ENCODE measurements at places on chromosomes 6 and 20.

DNA sequence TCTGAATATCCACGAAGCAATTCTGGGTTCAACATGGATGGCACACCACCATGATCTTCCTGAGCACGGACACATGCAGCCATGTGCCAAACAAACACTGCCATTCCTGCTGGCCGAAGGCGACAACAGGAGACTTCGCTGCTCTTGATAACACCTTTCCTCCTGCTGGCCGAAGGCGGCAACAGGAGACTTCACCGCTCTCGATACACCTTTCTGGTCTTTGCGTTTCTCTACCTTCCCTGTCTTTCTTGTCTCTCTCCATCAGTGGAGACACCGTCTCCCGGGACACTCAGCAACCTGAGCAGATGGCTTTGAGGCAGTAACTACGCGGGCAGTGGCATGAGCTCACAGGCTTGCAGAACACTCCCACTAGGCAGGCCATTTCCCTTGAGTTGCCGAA is 54.9 kb upstream of the MPC1 start:
- no peak for DNase-seq

- DNase-seq: no peak
These were observed 65.5 kb upstream of the F13A1 start for GRCh38 chr6:6386010-6386409.

- DNase-seq: no peak
These were observed 9.1 kb upstream of the PBOV1 start for GRCh38 chr6:138227316-138227781.

DNA sequence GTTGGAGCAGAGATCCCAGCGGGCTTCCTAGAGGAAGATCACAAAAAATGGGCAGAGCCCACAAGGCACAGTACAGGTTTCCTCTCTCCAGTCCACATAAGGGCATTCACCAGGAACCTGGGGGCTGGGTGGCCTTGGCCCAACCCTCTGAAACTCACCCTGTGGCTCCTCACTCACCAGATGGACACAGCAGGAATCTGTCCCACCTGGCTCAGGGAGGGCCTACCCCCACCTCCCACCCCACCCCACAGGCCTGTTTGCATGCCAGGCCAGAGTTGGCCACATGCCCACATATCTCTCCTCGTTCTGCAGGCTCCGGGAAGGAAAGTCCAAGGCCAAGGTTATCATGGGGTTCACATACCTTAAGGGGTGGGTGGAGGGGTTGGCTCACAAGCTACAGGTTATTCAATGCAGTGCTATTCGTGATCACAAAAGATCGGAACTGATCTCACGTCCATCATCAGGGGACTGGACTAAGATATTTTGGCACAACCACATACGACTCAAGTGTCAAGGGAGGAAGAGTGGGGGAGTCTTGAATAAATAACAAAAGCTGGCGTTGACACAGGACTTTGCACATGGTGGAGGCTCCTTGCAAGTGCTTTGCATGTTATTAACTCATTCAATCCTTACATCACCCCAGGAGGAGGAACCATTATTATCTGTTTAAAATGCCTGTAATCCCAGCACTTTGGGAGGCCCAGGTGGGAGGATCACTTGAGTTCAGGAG is 13.0 kb downstream of the RIPOR3 start:
- no peak for DNase-seq

GRCh38 chr20:53171065-53171464 is 198.9 kb downstream of the TSHZ2 start:
- no peak for DNase-seq

- DNase-seq: no peak
These were observed 45.5 kb downstream of the SNAP25 start for GRCh38 chr20:10264166-10264558.

DNA sequence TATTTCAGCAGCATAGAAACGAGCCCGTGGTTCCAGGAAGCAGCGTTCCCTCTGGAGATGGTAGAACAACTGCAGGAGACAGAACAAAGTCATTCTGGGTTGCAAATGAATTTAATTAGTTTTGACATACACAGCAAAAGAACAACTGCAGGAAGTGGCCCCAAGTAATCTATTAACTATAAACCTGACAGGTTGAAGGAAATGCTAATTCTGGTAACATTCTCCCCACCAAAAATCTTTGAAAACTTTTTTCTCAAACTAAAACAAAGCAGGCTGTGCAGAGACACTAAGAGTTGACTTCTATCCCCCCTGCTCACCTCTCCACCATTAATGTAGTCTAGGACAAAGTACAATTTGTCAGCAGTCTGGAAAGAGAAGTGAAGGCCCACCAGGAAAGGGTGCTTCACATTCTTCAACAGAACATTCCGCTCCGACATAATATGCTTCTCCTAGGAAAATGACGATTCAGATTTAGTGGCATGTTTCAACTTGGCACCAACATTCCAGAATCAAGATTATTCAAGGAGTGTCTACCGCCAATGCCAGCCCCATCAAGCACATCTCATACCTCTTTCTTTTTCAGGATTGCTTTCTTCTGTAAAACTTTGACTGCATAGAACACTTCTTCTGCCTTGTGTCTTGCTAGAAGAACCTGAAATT is 120.4 kb upstream of the SLC2A12 start:
- no peak for DNase-seq

GRCh38 chr20:34643928-34644327 is 33.0 kb downstream of the PIGU start:
- DNase-seq: no peak

- no peak for DNase-seq
These were observed 73.9 kb downstream of the MDN1 start for GRCh38 chr6:89745716-89746115.

GRCh38 chr6:132819405-132820161 is 5.2 kb downstream of the RPS12 start:
- no peak for DNase-seq

DNA sequence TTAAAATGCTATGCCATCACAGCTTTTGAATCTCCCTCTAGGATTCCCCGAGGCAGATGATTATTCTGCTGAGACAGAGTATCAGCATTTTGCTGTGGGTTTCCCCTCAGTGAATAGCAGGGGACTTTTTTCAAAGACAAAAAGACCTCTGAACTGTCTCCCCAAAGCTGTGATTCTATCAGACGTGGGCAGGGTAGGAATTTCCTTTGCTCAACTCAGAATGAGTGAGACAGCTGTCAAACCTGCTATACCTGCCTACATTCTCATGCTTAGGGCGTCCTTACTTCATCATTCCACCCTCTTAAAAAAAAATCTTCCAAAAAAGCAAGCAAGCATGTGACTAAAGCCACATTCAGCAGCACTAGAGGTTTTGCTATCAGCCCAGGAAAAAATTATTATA is 147.6 kb upstream of the FAM83B start:
- no peak for DNase-seq

GRCh38 chr20:57950764-57951485 is 241.1 kb upstream of the PMEPA1 start:
- no peak for DNase-seq

DNA sequence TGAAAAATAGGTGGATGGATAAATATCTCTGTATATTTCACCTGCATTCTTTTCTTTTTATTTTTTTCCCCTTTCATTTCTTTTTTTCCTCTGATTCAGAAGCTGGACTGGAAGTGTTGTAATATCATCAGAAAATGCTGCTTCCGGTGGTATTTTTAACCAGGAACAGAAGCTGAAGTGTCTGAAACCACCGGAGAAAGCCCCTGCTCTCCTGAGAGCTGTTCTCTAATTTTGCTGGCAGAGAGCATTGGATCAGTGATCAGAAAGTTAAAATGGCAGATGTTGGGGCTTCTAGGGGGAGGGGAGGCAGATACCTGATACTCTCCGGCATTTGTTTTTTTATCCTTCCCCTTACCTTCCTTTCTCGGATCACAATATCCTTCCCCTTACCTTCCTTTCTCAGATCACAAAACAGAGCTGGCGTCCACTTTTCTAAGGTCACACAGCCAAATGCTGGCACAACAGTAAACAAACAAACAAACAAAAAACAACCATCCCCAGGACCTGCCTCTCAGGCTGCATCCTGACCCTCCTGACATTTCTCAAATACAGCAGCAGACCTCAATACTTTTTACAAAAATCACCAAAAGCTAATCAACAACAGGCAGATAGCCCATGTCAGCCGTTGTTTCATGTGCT is 143.2 kb upstream of the ZNF217 start:
- no peak for DNase-seq

DNA sequence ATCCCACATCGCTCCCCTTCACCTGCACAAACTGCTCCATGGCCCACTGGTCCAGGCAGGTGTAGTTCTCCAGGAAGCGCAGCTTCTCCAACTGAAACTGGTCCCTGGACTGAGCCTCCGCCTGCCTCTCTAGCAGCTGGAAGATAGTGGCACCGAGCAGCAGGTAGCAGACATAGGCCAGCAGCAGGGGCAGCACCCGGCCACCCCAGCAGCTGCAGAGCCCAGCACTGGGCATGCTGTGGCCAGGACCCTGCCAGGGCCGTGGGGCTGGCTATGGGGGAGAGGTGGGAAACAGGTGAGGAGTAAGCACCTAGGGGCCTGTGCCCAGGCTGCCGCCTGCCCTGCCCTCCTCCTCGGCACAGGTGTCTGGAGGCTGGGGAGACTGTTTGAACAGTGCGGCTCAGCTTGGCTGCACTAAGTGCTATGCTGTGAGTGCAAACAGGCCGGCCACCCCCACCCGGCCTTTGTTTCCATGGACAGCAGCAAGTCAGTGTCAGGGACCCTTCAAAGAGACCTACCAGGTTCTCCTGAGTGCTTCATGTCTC is at the start of gene KCNK16:
TSS of gene KCNK16 (minus strand) at position 397 of the 545 bp plus-strand sequence. CDS start at position 235, 162 bp downstream.
- no peak for DNase-seq

GRCh38 chr6:72275888-72276287 is 346.0 kb upstream of the KCNQ5 start:
- no peak for DNase-seq

DNA sequence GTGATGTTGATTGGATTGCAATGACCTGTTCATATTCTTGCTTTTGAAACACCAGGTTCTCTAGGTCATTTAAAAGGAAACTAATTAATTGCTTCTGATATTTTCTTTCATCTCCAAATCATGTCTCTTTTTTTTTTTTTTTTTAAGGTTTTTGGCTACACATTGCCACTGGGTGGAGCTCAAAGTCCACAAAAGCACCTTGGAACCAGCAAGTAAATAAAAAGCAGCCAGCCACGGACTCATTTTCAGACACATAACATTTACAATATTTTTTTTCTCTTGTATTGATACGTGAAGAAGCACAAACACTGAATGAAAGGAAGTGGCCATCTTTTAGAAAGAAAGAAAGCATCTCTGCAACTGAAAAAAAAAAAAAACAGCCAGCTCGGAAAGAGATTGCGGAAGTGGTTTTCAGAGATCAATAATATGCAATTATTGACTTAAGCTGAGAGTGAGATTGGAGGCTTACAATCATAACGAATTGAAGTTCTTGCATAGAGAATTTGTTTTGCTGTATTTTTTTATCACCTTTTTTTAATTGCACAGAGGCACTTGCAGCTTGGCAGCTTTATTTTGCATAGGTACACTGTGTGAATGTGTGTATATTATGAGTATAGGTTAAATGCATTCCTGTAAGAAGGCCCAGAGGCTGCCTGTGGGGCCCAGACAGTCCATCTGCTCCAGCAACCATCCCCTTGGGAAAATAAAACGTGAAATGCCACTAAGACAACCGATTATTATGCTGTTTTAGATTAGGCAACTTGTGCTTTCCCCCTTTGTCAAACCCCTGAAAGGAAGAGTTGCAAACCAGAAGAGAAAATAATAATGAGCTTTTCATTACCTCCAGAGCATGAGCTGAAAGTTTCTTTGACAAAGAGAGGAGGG is 28.2 kb downstream of the CGA start:
- no peak for DNase-seq

- no peak for DNase-seq
These were observed 2.7 kb upstream of the ABHD16B start for GRCh38 chr20:63858393-63859165.

DNA sequence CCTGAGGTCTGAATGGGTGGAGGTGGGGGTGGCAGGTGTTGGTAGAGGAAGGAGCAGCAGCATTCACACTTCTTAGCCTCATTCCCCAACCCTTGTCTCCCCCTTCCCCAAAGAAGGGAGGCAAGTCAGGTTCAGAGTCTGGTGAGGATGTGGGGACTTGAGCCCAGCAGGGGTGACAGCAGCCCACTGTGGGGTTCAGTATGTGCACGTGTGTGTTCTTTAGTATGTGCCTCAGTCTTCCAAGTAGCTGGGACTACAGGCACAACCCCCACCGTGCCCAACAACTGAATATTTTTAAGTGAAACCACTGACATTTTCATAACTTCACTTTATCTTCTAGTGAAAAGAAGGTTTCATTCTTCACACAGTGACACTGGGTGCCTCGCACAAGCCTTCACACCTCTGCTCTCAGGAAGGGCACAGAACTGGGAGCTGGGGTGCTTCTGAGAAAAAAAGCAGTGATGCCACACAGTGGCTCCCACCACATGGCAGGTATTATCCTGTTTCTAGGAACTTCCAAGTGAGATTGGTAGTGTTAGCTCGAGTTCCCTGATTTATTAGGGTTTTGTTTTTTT is 33.4 kb upstream of the PRELID3B start:
- no peak for DNase-seq

DNA sequence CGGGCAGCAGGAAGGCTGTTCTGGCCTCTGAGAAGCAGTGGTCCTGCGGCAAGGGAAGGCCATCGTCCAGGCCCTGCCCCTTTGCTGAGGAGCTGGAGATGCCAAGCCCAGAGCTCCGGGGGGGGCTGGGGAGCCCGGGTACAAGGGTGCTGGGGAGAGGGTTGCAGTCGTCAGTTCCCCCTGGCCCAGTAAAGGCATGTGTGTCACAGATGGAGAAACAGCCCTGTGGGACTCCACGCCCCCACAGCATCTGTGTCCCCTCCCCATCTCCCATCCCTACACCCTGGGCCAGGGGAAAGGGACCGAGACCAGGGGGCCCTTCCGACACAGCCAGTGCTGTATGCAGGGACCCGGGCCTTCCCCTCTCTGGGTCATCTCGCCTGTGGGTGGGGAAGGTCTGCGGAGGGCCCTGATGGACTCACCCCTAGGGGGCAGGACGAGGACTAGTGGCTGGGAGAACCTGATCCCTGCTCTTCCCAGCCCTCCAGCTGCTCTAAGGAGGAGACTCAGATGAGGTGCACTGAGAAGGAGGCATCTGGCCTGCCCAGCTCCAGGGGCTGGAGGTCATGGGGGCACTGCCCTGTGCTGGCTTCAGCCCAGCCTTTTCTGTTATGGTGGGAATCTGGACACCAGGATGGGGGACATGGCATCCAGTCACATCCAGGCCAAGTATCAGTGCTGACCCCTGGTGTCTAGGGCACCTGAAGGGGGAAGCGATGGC is 609 bp downstream of the MYL9 start:
- no peak for DNase-seq

DNA sequence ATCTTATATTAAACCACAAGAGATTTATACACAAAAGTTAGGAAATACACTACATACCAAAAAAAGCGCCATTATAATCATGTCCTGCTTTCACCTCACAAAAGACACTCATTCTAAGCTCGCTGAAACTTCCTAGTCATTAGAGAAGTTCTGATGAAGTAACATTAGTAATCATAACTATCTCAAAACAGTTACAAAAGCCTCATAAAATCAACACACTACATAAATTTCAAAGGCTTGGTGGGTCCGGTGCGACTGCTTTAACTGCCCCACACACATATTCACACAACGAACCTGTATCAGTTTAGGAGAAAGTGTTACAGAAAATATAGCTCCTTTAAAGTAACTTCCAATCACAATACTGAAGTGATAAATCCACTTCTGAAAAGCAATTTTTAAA is 1.9 kb downstream of the PHIP start:
- no peak for DNase-seq

- no peak for DNase-seq
These were observed 22.8 kb upstream of the BHLHE23 start for GRCh38 chr20:63029358-63030121.

All from occipital lobe (tissue), 3 donors.